ENCODE measurements at places on chromosomes 5 and 9.

- no peak for DNase-seq
Observed at GRCh38 chr5:5467737-5468136, 45.3 kb downstream of the ICE1 start.

DNA sequence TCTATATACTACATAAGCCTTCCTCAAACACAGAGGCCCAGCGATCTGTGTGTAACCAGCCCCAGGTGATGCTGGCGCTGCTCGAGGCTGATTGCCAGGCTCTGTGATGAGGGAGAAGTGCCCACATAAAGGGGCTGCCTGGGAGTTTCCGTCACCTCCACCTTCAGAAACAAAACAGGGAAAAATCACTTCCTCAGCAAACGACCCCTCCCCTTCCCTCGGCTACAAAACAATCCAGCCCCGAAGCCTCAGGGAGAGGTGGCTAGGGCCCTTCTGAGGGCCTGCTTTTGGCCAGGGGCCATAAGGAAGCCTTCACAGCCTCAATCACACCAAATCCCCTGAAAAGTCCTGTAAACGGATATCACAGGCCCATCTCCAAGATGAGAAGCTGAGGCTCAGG is 51.1 kb downstream of the DAP start:
- no peak for DNase-seq

- DNase-seq = peak; percentile 8
Observed at GRCh38 chr5:92991581-92992067, 589.4 kb downstream of the NR2F1-AS1 start.

- DNase-seq = no peak
Observed at GRCh38 chr5:54669845-54670244, 152.3 kb downstream of the SNX18 start.

DNA sequence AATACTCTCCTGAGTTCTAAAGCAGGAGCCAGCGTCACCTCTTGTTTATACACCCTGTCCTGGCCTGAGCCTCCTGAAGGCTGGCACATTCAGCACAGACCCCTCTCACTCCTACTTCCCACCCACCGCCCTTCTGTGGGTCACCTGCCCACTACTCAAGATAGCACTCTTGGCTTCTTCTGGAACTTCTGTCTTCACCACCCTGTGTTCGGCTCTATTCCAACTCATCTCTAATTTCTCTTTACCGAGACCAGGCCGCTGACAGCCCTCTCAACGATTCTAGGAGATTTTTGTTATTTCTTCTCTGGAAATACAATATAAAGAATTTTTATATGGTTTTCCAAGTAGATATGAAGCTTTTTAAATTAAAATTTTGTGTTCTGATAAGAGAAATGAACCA is 57.4 kb downstream of the IRF1 start:
- DNase-seq = no peak

- DNase-seq = peak; percentile 73
Observed at GRCh38 chr5:172953776-172954675, 5.2 kb upstream of the RPL26L1 start.

DNA sequence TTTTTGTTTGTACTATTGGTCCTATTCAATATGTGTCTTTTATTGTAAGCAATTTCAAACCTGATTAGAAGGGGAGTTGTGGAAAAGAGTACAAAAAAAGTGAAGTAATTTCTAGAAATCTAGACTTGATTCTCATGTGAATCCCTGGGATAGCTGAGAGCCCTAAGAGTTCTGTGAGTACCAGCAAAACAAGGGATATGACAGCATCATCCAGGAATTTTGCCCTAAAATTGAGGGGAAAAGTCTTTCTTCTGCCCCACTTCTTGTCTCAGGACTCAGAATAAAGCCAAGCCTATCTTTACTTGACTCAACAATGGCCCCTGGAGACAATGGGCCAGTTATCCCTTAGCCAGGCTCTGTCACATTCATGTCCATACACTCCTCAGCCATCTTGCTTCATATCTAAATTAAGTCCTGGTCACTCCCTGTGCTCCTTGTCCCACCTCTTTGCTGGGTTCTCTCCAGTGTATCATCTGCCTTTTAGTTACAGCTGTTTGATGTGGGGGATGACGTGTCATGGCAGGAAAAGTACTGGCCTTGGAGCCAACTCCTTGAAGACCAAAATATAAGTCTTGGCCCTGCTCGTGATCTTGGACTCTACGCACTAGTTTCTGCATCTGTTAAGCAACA is 81.2 kb downstream of the ADAMTS12 start:
- DNase-seq = no peak

DNA sequence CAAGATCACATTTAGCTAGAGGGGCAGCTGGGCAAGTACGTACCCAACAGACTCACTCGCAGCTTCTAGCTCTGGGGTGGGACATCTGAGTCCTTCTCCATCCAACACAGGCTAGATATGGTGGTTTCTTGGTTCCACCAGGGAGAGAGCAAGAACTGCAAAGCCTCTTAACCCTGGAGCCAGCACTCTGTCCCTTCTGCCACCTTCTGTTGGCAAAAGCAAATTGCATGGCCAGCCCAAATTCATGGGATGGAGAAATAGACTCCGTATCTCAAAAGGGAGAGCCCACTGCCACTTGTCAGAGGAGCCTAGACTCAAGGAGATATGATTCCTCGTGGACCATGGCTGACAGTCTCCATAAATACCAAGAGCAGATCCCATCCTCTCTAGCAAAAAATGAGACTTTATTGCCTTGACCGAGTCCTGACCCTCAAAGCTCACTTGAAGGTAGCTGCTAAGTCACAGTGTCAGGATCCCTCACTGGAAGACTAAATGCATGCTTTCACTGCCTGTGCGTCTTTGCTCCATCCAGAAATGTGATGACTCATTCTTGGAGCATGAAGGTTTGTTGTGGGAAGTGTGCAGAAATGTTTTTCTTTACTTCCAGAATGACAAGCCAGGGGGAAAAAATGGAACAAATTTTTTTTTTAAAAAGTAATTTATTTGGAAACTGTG is 28.8 kb upstream of the ROR2 start:
- peak; percentile 91 for DNase-seq

DNA sequence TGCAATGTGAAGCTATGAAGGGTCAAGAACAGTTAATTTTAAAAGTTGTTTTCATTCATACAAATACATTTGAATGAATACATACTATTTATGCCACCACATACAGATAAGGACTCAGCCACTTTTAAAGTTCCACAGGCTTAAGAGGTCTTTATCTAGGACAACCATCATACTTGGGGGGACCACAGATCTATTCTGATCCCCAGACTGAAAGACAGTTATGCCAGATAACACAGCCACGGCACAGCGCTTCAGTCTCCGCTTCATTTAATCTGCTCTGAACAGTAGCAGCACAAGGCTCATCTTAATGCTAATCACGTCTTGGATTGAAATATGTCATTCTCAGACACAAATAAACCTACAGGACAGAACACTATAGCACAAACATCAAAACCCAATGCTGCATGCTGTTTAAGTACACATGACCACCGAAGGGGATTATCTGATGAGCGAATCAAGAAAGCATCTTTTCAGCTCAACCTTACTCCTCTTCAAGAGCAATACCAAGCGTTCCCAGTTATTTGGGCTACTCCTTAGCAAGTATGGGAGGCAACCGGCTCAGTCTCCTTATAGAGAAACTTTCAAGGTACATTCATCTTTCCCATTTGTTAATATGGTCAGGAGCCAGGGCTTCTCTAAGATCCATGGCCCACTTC is 33.3 kb downstream of the PUM3 start:
- DNase-seq = no peak

GRCh38 chr5:80025069-80025468 is 10.1 kb upstream of the THBS4 start:
- DNase-seq = no peak

- no peak for DNase-seq
Observed at GRCh38 chr9:880725-881124, 39.2 kb downstream of the DMRT1 start.

DNA sequence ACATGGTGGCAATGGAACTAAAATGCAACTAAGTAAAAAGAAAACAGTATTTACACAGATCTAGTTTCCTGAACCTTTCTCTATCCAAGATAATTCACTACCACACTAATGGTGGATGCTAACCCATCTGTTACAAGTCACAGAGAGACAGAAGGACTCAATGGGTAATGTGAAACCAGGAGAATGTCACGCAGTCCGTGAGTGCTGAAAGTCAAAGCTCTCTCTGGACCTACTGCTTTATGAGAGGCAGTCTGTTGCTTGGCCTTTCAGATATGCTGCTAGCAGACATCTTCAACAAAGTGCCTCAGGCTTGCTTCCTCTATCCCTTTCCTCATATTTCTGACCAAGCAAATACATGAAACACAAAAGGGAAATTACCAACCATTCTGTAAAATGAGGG is 69.0 kb upstream of the GLRX start:
- no peak for DNase-seq

DNA sequence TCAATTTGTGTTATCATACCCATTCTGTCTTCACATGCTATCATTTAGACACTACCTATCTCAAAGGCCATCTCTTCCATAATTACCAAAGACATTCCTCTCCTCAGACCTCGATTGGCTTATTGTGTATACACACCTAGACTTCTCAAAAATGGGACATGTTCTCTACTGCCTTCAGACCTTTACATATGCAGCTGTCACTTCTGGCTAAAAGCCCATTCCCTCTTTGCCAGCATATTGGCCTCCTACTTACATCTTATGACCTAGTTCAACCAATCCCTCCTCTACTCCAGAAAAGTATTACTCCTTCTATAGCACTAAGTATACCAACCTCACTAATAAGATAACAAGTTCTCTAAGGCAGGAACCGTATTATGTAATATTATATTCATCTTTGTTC is 84.4 kb downstream of the RAPGEF6 start:
- no peak for DNase-seq

- no peak for DNase-seq
Observed at GRCh38 chr9:132192728-132193127, 30.9 kb downstream of the NTNG2 start.

All from A172 (cell line).